Spinal cord (tissue), 10 donors: ENCODE measurements at places on chromosomes 2 and 18.

GRCh38 chr2:165456027-165456426 is 13.5 kb upstream of the CSRNP3 start:
- DNase-seq, result no peak

- no peak for DNase-seq
Observed at GRCh38 chr2:12619975-12620374, 96.8 kb upstream of the TRIB2 start.

DNA sequence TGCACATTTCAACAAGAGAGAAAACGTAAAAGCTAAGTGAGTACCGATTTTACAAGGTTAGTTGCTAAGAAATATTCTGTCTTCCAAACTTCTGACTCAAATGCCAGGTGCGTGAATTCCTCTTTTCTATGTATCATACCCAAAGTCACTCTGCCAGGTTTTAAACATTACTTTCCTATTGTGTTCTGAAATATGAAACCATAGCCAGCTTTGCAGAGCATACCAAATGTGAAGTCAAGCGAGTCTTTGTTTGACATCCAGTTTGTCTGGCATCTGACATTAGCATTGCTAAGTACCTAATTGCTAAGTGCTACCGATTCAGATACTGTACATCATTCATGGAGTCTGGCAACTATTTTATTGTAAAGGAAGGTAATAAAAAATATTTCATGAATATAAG is 321.9 kb upstream of the GALNT5 start:
- no peak for DNase-seq

- no peak for DNase-seq
Observed at GRCh38 chr2:154945984-154946383, 247.5 kb downstream of the KCNJ3 start.

- no peak for DNase-seq
Observed at GRCh38 chr2:55140316-55141219, 90.3 kb upstream of the RTN4 start.

GRCh38 chr2:66851449-66851872 is 416.5 kb downstream of the MEIS1 start:
- DNase-seq, result peak; percentile 27

DNA sequence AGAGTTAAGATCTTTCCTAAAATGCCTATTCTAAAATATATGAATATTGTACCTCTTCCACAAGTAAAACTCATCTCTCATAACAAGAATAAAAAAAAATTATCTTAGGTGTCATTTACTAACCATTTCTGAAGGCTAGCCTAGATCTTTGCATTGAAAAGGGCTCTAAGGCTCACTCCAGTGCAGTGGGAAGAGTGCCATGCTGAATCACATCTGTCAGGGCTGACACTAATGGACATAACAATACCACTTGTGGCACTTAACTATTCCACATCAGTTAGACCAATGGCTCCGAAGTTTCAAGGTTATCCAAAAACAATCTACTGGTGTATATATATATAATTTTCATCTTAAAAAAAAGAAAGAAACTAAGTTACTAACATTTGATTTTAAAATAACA is 130.2 kb downstream of the EXOC6B start:
- no peak for DNase-seq

DNA sequence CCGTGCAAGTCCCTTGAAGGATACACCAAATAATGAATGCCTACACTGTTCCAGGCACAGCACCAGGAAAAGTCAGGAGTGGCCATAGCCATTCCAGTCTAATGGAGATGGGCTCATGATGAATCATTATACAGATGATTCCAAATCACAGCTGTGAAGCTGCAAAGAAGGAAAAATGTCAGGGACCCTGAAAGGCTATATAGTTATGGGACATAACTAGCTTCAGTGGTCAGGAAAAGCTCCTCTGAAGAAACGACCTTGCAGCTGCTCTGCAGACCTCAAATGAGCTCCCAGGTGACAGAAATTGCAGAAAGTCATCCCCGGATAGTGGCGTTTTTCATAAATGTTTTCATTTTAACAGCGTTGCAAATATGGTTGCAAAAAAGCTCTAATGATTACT is 200.8 kb downstream of the PTGR3 start:
- no peak for DNase-seq

DNA sequence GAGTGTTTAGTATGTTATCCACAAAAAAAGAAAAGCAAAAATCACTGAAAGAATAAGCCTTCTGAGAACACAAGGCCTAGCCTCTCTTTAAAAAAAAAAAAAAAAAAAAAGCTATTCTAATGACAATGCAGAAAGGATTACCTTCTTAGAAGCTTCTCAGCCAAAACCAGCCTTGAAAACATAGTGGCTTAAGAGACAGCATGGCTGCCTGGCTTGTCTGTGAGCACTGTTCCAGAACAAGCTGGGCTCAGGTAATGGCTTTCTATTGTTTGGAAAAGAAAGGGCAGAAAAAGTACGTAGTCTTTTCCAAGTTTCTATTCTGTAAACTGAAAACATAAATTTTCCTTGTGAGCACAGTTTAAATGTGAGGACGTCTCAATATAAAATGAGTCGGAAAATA is 119.5 kb downstream of the MAP3K20 start:
- no peak for DNase-seq

DNA sequence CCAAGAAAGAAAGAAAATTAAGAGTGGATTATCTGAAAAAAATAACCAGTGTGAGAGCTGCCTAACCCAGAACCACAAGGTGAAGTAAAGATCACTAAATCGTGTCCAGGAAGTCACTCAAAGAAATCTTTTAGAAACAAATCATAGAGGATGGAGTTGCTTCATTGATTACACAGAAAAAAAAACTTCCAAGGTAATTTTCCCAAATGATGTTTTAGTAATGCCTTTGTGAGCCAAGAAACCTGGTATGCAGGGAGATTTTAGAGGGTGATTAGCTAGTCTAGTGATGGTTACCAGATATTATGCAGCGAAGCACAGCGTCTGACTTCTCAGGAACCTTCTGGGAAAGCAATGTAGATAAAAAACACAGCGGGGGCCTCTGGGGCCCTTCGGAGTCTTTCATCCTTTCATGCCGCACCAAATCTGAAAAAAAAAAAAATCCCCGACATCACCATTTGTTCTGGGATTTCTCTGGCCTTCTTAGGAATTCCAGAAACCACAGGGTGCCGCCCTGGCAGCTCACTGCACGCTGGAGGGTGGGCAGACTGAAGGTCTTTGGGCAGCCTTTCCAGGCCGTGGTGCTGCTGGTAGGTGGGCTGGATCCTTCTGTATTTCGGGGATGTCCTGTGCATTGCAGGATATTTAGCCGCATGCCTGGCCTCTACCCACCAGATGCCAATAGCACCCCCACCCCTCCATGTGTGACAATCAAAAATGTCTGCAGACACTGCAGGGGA is 17.3 kb downstream of the ALPK2 start:
- no peak for DNase-seq

DNA sequence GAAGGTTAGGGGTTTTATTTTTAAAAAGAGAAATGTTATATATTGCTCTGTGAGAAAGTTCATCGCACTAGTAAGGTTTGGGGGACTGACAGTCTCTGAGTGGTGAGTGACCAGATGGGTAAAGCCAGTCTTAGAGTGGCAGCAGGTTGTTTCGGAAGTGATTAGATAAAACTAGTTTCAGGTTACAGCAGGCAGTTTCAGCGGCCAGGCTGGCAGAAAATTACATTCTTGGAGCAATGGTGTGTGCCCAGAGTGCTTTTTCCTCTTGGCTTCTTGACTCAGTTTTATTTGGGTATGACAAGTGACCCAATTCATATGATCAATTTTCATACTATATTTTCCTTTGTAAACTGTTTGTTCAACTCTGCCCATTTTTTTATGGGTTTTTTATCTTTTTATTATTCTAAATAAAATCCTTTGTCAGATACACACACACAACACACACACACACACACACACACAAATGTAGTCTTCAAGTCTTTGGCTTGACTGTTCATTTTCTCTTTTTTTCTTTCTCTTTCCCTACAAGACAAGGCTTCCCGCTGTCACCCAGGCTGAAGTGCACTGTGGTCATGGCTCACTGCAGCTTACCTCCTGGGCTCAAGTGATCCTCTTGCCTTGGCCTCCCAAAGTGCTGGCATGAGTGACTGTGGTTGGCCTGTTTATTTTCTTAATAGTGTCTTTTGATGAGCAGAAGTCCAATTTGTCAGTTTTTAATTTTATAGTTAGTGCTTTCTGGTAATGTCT is 30.9 kb downstream of the RALBP1 start:
- peak; percentile 3 for DNase-seq

DNA sequence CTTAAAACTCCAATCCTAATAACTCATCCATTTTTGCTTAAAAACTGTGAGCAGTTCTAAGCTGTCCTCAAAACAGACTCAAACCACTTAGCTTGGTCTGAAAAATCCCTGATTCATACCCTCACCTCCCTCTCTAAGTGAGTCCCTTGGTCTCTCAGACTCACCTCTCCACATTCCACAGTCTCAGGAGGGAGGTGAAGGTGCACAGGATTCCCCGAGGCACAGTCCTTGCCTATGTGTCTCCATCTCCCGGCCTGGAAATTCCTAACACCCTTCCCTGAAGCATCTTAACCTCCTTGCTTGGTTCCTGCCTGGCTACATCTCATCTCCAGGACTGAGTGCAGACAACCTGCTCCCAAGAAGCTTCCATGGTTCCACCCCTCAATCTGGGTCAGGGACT is 45.0 kb downstream of the CYRIA start:
- no peak for DNase-seq

GRCh38 chr18:6355789-6356589 is 58.7 kb downstream of the L3MBTL4 start:
- DNase-seq, result no peak

GRCh38 chr2:222284466-222284865 is 14.3 kb downstream of the PAX3 start:
- no peak for DNase-seq

DNA sequence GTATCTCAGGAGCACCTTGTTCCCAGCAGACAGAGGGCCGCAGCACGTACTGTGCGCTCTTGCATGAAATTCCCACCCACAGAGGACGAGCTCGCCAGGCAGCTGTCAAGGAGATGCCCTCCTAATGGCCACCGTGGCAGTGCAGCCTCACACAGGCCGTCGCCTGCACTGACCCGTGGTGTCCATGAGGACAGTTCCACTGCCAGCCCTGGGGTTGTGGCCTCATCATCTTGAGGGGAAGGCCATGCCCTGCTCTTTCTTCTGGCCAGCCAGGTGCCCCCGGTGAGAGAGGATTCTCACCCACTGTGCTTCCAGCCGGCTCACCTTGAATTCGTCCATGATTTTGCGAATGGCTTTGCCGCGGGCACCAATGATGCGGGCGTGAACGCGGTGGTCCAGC is 42.0 kb downstream of the ANO7 start:
- DNase-seq, result no peak

DNA sequence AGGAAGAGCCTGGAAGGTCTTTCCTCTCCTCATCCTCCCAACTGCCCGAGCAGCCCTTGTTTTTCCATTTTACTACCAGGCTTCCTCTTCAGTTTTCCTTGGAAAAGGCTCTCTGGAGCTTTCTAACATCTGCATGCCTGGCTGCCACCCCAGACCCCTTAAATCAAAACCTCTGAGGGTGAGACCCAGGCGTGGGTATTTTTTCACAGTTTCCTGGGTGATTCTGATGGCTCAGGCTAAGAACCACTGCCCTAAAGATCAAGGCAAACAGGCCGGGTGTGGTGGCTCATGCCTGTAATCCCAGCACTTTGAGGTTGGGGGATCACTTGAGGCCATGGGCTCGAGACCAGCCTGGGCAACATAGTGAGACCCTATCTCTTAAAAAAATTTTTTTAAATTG is 35.4 kb downstream of the EMILIN2 start:
- no peak for DNase-seq

DNA sequence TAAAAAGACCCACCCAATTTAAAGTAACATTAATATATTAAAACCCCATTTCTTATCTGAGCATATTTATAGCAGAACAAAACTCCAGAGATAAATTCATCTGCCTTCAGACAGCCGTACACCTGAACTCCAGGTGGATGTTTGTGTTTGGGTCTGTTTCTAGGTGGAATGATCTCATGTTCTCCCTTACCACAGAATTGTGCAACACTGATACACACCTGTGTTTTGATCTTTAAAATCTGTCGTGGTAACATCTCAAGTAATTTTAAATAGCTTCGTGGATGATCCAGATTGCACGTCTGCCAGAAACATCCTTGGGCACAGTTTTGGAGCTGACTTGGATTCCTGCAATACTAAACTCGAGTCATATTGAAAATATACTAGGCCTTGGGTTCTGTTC is 207.5 kb upstream of the FOSL2 start:
- no peak for DNase-seq

- DNase-seq, result no peak
Observed at GRCh38 chr2:6864923-6865345, 773 bp downstream of the CMPK2 start.

GRCh38 chr2:169775765-169776164 is 22.9 kb upstream of the SSB start:
- DNase-seq, result peak; percentile 52

GRCh38 chr18:11751341-11752115 is 62.5 kb downstream of the GNAL start:
- DNase-seq, result no peak

- DNase-seq, result no peak
Observed at GRCh38 chr2:156864325-156864724, 393.2 kb upstream of the GALNT5 start.

- no peak for DNase-seq
Observed at GRCh38 chr18:44736664-44737380, 56.1 kb downstream of the SETBP1 start.

DNA sequence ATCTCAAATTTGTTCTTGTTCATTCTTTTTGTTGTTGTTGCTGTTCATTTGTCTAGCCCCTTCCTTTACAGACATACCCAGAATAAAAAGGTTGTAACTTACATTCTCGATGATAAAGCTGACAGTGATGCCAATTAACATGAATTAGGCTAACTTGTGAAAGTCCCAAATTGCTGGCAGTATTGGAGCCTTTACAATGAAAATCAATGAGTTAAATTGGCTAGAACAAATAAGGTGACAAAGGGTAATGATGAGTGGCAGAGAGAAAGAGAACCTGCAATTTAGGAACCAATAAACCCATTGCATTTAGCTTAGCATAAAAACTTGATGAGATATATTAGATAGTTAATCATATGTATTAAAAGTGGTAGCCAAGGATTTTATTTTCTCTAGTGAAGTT is 521.0 kb downstream of the ADCYAP1 start:
- peak; percentile 14 for DNase-seq

DNA sequence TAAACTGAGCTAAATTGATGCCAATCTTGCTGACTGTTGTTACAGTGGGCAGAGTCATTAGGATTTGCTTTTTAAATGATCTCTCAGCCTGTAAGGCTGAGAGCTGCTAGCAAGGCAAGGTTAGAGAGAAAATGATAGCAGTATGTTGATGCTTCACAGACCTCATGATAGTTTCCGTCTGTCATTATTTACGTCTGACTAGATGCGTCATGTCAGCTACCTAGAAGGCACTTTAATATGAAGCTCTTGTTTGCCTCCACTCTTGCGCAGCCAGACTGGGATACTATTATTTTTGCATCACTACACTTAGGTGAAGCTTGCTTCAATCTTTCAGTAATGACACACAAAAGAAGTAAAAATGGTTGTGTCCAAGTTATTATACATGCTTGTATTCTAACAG is 313.8 kb downstream of the LNPK start:
- DNase-seq, result no peak

- DNase-seq, result peak; percentile 49
Observed at GRCh38 chr2:206273905-206274304, 558 bp upstream of the ZDBF2 start.
